Cerebellum (tissue), 4 donors: ENCODE measurements at places on chromosomes 4 and X. TPM values are rescaled to one million over a fixed set of nuclear protein-coding genes. Genes with fewer than 3 reads are reported as not detected.

DNA sequence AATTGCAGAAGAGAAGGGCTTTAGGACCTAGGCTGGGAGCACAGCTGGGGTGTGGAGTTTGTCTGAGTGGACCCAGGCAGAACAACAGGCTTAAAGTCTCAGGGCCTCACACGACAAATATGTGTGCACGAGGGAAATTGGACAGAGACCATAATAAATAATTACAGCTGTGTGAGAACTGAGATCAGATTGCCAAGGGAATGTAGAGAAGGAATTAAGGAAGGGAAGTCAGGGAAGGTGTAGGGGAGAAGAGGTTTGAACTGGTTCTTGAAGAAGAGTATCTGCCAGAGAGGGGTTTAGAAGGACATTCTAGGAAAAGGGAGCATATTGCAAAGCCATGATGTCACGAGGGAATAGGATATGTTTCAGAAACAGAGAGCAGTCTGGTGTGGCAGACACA, 120.7 kb upstream of the TSPAN5 start:
- no peak for DNase-seq

Gene PLK4
- total RNA-seq = 20.9 TPM

DNA sequence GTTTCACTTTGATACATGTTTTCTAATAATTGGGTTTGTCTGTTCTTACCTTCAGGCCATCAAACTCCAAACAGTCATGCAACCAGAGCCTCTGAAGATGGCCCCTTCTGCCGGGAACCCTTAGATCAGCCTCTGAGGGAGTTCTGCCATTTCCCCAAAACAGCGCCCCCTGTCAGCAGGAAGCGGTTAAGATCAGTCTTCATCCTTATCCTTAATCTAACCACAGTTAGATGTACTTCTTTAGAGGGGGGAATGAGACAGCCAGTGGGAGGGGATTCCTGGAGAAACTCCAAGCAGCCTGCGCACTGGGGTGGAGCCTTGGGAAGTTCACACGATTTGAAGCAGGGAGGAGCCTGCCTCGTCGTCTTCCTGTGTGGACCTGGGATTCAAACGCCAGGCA, 185.4 kb downstream of the INPP4B start:
- no peak for DNase-seq

Gene STK32B
- total RNA-seq = 19.1 TPM

- DNase-seq = no peak
Measured at GRCh38 chrX:140087875-140088274, 122.6 kb upstream of the CXorf66 start.

- no peak for DNase-seq
Measured at GRCh38 chr4:177119021-177119471, 190.6 kb upstream of the NEIL3 start.

- no peak for DNase-seq
Measured at GRCh38 chrX:7372825-7373525, 225.0 kb upstream of the PUDP start.

- DNase-seq = peak; percentile 7
Measured at GRCh38 chrX:108224727-108225621, 133.4 kb downstream of the ATG4A start.

Gene TMEM271
- 4.4 TPM for total RNA-seq

DNA sequence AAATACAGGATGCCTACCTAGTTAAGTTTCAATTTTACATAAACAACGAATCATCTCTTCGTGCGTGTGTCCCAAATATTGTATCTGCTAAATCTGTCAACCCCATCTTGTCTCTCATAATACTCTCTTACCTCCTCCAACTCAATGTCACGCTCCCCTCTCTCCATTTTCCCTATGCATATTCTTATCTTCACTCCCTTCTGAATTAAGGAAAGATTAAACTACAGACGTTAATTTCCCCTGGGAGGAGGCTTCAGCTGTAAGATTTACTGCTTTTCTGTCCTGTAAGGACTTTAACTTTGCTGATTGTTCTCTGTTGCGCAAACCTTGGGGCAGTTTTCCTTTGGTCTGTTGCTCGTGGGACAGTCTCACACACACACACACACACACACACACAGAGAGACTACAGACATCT, 455 bp upstream of the ABCB7 start:
- peak; percentile 1 for DNase-seq

- DNase-seq = no peak
Measured at GRCh38 chr4:3875466-3875865, 109.3 kb downstream of the ADRA2C start.

DNA sequence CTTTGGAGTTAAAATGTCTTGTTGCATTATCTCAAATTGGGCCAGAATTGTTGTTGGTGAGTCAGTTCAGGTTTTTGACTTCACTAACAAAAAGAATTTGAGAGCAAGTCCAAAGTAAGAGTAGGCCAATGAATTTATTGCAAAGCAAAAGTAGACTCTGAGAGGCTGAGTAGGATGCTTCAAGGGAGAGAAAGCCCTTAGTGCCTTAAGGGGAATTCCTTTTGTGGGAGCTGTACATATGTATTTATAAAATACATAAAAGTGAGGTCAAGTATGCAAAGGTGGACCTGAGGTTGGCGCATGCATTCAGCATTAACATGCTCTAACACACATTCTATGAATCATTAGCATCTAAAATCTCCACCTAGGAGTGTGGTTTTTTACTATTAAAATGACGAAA, 565.4 kb downstream of the GRXCR1 start:
- no peak for DNase-seq

GRCh38 chr4:108081256-108081655, 87.5 kb downstream of the LEF1 start:
- no peak for DNase-seq

DNA sequence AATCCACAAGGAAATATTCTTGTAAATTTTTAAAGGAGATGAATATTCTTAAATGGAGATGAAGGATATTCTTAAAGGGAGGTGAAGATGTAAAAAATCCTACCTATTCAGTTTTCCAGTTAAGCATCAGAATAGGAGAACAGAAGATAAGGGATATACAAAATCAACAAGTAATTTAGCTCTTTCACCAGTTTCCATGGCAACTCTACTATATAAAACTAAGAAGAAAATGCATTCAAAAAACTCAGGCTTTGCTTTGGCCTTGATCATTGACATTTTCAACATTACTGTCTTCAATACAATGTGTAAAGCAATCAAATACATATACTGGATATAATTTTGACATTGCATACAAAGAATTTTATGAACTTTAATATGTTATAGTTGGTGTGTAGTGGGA, 622.7 kb upstream of the GRID2 start:
- DNase-seq = no peak

Gene MMRN1
- 6.2 TPM for total RNA-seq

DNA sequence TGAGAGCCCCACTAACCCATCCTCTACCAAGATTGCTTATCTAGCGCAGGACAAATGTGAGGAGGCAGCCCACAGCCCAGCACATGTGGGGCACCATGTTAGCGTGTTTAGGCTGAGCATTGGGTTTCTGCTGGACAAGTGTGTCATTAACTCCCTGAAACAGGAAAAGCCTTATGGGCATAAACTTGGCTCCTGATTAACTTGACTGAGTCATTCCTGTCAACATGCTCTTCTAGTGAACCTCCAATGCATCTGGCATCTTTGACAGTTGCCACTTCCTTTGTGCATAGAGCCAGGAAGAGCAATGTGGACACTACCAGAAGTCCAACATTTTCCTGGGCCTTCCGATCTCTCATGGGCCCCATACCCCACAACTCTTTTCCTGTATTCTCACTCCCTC, 2.5 kb downstream of the SPIN2A start:
- DNase-seq = no peak

GRCh38 chr4:114512595-114513295, 85.9 kb upstream of the UGT8 start:
- DNase-seq = no peak

Gene ATP2B3
- total RNA-seq = 5.6 TPM

DNA sequence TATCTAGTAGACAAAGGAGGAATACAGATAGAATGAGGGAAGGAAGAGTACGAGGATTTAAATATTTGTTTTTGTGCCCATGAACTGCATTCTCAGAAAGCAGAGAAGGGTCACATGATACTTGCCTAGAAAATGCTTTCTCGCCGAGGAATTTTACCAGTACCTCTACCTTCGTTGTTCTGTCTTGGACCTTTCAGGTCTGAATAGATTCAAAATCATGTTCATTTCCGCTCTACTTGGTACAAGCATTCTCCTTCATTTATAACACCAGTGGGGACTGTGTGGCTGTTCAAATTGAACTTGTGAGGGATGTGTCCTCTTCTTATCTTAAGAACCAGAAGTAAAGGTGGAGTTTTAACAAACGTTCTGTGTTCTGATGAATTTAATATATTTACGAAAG, 1.9 kb downstream of the USP38 start:
- DNase-seq = no peak

DNA sequence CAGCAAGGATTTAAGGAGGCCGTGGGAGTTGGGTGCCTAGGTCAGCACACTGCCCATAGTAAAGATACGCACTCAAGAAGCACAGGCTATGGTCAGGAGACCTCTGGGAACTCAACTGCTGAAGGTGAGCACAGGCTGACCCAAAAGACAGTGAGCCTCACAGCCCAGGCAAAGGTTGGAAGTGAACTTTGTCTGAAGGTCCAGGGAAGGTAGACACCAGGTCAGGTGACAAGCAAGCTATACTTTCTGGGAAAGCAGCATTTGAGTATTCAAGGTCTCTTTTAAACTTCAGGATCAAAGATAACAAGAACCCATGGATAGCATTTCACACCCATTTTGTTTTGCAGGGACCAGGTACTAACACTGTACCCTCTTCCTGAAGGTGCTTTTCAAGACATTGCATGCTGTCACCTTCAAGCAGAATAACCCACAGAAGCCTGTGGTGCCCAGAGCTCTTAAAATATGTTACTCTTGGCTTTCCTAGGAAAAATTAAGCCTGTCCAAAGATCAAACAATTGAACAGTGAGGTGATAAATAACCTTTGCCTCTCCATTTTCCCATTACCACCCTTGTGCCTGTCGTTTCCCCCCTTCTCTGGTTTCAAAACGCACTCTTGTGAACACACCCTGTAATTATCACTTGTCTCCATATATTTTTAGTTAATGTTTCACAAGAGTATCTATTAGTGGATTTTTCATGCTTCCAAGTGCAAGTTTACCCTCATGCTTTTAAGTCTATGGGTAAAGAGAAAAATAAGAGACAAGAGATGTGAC, 3.4 kb upstream of the S100G start:
- no peak for DNase-seq

DNA sequence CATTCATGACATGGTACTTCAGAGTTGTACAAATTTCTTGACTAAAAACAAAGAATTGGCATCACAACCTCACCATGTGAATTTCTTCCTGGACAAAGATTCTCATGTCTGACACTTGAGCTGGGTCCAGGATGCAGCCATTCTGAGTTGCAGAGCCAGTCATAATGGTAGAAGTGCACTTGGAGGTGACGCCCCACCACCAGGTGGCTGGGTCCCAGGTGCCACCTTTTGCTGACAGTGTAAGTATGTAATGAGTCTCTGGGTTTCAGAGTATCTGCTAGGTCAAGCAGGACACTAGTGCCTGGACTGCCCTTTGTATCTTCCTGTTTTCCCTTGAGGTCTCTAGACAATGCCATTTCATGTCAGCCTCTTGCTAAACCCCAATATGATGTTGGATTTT, 36.6 kb upstream of the WDR1 start:
- no peak for DNase-seq

DNA sequence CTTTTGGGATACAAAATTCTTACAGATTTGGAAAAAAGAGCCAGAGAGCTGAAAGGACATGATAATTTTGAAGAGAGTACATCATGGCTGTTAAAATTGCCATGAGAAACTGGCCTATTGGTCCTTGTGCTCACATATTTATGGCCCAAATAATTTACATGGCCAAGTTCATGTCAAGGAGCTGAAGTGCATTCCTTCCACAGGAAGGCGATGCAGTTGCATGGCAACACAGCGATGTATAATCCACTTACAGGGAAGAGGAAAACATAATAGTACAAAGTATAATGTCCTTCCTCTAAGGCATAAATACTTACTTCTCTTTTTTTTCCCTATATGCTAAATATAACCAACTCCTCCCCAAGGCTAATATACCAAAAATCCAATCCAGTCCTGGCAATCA, 914.5 kb upstream of the AGA start:
- DNase-seq = no peak

GRCh38 chr4:113674251-113674650, 87.3 kb downstream of the CAMK2D start:
- DNase-seq = no peak

Gene NKX3-2
- 0.18 TPM for total RNA-seq

Gene DCAF12L2
- total RNA-seq = 4.6 TPM

Gene FAM184B
- 2.3 TPM for total RNA-seq

- DNase-seq = no peak
Measured at GRCh38 chr4:186027405-186027804, 41.6 kb upstream of the TLR3 start.

GRCh38 chr4:31089815-31090214, 369.6 kb downstream of the PCDH7 start:
- peak; percentile 23 for DNase-seq

Gene ENPP6
- total RNA-seq = 1.2 TPM

Gene FGG
- 0.64 TPM for total RNA-seq

GRCh38 chr4:77028246-77028645, 47.5 kb downstream of the CCNI start:
- no peak for DNase-seq

- no peak for DNase-seq
Measured at GRCh38 chr4:158760866-158761265, 8.0 kb upstream of the FNIP2 start.

DNA sequence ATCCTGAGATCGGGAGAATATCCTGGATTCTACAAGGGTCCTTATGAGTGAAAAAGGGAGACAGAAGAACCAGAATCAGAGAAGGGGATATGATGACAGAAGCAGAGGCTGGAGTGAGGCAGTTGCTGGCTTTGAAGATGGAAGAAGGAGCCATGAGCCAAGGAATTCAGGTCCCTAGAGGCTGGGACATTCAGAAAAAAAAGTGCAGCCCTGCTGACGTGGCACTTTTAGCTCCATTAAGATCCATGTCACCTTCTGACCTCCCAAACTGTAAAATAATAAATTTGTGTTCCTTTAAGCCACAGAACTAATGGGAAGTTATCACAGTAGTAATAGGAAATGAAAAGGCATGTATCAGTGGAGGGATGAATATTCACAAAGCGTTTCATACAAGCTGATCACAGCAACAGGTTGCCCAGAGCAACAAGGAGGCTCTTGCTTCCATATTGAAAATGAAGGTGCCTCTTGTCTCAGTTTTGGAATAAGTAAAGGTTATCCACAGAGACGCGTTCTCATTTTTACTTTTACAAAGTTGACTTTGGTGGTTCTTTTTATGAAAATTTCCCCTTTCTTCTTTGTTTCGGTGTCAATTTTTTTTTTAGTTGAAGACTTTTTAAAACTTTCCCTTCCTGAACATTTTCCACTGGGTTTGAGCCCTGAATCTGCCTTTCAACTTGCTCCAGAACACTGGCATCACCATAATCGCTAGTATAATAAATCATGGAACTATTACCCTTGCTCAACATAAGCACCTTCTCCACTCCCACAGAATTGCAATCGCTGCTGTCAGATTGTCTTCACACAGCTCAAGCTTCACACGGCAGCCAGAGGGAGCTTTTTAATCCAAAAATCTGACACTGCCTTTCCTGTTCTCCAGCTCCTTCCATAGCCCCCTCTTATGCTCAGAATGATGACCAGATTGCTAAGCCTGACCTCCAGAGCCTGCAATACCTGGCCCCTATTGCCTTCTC, 127.6 kb upstream of the RBPJ start:
- no peak for DNase-seq

Gene CLDN22
- not detected for total RNA-seq
